Inflammatory macrophage treated with lipopolysaccharide for 4 hours (primary cell): ENCODE measurements at places on chromosomes 1 and 21.

DNA sequence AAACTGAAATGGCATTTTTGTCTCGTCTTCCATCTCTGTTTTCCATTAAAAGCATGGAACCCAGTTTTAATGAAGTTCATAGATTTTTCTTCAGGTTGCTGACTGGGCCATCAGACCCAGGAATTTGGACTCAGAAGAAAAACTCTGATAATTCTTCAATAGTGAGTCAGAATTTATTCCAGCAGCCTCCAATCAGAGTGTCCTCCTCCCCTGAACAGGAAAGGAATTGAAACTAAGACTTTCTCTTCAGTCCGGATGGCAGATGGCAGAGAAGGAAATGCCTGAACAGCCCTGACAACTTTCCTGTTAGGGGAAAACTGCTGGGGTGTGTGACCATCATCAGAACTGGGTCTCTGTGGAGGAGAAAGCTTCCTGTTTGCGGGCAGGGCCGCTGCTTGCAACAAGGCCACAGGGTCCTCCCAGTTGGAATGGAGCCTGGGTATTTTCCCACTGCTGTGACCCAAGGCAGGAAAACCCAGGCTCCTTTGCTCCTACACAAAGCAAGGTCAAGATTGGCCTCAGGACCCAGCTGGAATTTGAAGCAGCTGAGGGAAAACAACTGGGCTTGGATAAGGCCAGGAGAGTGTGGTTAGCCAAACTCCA lies 20.7 kb downstream of the CD34 start:
- peak; percentile 89 for DNase-seq

DNA sequence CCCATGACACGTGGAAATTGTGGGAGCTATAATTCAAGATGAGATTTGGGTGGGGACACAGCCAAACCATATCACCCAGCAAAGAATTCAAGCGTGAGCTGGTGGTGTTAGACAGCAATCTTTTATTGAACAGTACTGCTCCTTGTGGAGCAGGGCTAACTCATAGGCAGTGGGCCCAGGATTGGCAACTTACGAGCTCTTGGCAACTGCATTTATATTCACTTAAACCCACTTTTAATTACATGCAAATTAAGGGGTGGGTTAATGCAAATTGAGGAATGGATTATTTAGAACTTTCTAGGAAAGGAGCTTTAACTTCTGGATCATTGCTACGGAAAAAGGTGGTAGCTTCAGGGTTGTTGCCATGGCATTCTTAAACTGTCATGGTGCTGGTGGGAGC lies 135.6 kb upstream of the KAZN start:
- no peak for DNase-seq

- no peak for DNase-seq
These were observed 85.2 kb upstream of the WLS start for GRCh38 chr1:68317543-68317942.

DNA sequence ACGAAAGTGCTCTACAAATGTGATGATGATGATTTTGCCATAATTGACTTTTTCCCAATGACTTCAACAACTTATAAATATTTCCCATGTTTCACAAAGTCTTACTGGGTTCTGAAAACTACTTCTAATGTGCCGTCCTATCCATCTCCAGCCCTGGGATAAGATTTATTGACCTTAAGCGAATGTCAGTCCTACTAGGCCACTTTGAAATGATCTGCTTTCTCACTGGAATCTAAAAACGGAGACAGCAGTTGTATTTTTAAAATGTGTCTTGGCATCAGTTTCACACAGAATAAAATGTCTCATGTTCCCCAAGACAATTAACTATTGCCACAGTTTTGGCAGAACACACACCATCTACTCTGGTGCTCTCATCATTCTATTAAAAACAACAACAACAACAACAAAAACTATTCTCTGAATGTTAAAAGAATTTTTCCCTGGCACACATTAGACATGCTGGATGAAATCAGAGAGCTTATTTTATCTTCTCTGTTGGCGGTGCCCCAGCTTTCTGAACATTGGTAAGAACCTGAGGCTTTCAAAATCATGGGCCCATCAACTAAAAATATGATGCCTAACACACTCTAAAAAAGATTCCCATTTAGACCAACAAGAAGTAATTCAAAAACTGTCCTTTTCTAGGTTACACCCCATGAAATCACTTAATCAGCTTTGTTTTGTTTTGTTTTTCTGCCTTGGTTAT lies 23.1 kb upstream of the DNASE2B start:
- no peak for DNase-seq

GRCh38 chr1:196732526-196732925 lies 42.1 kb upstream of the CFHR3 start:
- DNase-seq = no peak
